AG10803 (cell line): ENCODE measurements at places on chromosomes 3 and 15.

- no peak for DNase-seq
Observed at GRCh38 chr3:30704931-30705890, 98.8 kb downstream of the TGFBR2 start.

DNA sequence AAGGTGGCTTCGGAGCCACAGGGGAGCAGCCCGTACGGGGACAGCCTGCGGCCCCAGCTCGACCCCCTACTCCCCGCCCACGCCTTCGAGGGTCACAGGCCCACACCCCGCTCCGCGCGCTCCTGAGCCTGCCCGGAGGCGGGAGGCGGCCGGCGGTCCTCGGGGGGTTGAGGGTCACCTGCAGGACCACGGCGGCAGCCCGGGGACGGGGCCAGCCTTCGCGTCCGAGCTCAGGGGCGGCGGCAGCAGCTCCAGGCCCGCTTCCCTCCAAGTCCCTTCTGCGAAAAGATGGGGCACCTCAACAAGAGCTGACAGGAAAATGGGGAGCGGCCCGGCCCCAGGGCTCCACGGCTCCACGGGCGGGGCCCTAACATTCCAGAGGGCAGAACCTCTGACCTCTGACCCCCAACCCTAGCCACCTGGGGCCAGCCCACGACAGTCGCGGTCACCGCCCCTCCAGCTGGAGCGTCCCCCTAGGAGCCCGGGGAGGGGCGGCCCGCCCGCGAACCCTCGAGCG, 428 bp downstream of the LYSMD4 start:
- DNase-seq: no peak

- no peak for DNase-seq
Observed at GRCh38 chr15:88141269-88141889, 115.2 kb downstream of the NTRK3 start.

DNA sequence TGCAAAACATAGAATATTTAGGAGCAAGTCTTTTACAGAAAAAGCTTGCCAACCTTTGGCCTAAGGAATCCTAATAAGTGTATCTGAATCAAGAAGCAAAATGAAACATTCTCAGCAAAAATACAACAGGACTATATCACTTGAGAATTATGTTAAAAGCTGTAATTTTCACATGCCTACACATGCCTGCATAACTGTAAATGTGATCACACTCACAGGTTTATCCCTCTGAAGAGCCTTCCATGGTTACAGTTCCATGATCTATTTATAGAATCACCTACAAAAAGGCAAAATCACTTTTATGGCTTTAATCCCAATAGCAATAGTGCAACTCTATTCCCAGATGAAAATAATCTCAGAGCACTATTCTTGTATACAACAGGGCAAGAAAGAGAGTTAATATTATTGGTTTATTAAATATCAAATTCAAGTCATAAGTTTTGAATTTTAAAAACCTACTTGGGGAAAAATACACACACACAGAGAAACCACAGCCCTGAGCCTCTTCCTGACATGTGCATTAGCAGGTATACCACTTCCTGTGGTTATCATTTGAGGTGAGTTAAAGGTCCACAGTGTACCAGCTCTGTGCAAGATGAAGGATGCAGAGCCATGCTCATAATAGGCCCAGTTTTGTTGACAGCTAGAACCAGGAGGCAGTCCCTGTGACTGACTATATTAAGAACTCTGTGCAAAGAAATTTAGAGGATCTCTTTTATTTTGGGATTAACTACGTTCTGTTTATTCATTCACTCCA, 252.5 kb upstream of the TGFBR2 start:
- no peak for DNase-seq

- DNase-seq: peak; percentile 10
Observed at GRCh38 chr3:74897006-74897405, 282.5 kb upstream of the CNTN3 start.

- DNase-seq: peak; percentile 2
Observed at GRCh38 chr3:76365275-76365674, 579.9 kb upstream of the ZNF717 start.

- peak; percentile 1 for DNase-seq
Observed at GRCh38 chr3:192409201-192409837, 318.0 kb downstream of the FGF12 start.

DNA sequence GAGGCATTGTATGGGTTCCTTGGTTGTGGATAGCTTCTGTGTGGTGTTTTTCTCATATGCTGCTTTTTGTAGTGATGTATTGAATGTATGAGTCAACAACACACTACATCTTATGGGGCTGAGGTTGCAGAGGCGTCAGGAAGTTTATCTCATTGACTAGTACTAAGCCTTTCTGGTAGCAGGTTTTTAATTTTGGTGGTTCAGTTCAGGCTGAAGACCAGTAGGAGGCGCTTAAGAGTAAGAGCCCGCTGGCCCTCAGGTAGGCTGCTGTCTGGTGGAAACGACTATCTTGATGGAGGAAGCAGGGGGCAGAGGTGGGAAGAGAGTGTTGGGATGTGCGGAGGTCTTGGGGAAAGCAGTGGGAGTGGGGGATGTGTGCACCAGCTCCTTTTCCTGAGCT, 62.4 kb downstream of the RTP4 start:
- no peak for DNase-seq

- DNase-seq: peak; percentile 33
Observed at GRCh38 chr3:56862352-56863062, 60.8 kb upstream of the ARHGEF3 start.

DNA sequence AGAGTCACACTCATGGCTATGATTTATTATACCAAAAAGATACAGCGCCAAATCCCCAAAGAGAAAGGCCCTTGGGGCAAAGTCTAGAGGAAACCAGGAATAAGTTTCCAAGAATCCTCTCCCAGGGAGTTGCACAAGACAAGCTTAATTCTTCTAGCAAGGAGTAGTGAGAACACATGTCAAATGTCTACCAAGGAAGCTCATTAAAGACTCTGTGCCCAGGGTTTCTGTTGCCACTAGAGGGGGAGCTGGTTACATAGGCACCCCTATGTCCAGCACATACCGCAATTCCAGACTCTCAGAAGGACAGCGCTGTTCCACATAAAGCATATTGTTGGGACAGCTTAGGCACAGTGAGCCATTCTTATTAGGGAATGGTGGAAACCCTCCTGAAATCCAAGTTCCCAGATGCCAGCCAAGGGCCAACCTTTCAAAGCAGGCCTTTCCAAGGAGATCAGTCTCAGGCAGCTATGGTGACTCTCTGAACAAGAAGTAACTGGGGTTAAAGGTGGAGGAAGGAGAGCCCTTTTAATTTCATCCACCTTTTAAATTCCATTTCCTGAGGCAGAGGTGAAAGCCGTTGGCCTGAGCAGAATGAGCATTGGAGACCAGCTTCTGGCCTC, 194.2 kb downstream of the UACA start:
- peak; percentile 79 for DNase-seq

DNA sequence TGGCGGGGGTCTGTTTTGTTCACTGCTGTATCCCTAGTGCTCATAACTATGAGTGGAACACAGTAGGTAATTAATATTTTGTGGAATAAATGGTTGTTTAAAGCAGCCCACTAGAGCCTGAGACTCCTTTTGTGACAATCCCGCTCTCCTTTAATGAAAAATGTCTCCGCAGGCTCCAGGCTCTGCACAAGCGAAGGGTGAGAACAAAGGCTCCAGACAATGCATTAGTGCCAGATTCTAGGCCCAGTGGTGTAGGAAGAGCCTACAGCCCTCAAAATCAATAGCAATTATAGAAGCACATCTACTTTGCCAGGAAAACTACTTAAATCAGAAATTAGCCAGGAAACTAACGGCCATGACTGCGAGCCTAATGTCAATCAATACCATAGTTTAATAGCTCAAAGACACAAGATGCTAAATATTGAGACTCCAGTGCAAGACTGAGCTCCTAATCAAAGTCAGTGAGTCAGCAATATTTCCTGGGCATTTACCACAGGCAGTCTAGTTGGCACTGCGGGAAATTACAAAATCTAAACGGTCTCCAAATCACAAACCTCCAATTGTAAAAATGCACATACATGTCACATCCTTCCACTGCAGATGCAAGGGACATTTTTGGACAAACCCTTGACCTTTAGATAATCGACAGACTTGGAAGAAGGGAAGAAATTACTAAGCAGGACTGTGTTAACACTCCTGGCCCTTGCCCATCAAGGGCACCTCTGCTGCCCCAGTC, 2.3 kb downstream of the ANXA2 start:
- DNase-seq: peak; percentile 48

- DNase-seq: no peak
Observed at GRCh38 chr3:98359250-98359649, 5.6 kb downstream of the OR5K4 start.

DNA sequence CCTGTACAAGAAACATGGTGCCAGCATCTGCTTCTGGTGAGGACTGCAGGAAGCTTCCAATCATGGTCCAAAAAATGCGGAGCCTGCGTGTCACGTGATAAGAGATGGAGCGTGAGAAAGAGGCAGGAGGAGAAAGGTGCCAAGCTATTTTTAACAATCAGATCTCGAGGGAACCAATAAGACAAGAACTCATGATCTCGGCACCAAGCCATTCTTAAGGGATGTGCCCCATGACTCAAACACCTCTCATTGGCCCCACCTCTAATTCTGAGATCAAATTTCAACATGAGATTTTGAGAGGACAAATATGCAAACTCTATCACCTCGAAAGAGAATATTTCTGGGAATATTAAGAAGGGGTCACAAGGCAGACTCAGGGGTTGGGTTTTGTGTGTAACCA, 107.2 kb downstream of the PYDC2 start:
- no peak for DNase-seq

DNA sequence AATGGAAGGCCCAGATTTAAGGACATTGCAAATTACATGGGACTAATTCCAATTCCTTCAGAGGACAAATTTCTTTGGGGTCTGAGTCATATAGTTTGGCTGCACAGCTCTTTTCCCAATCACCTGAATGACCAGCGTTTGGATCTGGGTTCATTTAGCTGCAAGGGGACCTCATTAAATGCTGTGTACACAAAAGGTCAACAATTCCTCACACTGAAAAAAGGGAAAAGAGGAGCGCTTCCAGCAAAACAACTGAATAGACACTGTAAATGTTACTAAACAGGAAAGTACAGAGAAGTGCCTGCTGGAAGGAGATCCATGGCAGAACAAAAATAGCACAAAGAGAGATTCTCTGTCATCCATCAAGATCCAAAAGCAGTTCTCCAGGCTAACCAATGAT, 356.0 kb upstream of the LMCD1 start:
- DNase-seq: no peak

GRCh38 chr3:158395421-158395820, 175.6 kb upstream of the MLF1 start:
- peak; percentile 23 for DNase-seq

DNA sequence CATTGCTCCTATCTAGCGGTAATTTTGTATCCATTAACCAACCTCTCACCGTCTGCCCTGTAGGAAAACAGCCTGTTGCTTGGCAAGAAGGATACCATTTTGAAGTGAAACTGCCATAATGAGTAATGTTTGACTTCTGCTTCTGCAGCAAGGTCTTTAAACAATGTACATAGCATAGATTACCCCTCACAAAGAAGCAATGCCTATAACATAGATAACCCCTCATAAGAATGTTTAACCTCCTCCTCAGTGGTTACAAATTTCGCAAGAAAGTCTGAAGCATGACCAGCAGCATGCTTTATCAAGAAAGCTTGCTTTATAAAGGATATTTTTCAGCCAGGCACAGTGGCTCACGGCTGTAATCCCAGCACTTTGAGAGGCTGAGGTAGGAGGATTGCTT, 61.2 kb upstream of the MFGE8 start:
- peak; percentile 29 for DNase-seq

GRCh38 chr3:50008931-50009330, 69.0 kb downstream of the RBM6 start:
- DNase-seq: peak; percentile 45

GRCh38 chr3:117473981-117474538, 764.5 kb downstream of the TUSC7 start:
- DNase-seq: no peak

DNA sequence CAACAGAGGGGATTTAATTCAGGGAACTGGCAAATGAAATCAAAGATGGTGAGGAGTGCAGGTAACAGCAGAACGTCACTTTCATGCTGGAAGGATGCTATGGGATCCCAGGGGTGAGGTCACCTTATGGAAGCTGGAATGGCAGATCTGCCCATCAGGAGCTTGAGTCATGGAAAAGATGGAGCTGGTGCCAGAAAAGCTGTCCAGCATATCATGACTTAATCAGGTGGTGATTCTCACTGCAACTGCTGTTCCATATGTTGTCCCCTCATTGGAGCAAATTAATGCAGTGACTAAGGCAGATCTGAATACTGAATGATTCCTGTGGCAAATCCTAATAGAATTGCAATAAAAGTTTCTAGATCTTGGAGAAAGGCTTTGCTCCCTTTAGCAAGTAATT, 38.4 kb downstream of the HHLA2 start:
- DNase-seq: no peak

- no peak for DNase-seq
Observed at GRCh38 chr3:122272879-122273278, 52.2 kb upstream of the CSTA start.

GRCh38 chr15:28977377-28978010, 91.7 kb downstream of the APBA2 start:
- peak; percentile 92 for DNase-seq

DNA sequence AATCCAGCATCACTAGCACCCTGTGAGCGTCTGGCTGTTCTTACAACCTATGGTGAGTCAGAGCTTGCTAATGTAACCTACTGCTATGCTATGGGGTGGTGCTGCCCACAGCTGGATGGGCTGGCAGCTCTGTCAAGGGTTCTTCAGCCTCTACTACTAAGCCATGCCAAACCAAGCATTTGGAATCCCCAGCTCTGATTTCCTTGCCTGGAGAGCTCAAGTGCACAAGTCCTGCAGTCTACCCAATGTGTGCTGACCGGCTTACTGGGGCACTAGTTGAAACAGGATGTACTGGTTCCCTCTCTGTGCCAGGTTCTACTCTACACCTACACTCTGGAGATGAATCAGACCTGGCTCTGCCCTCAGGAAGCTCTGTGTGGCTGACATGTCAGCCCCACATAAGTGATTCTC, 4.2 kb downstream of the TEX264 start:
- DNase-seq: peak; percentile 65

- peak; percentile 72 for DNase-seq
Observed at GRCh38 chr3:114115143-114115542, 58.6 kb downstream of the QTRT2 start.

DNA sequence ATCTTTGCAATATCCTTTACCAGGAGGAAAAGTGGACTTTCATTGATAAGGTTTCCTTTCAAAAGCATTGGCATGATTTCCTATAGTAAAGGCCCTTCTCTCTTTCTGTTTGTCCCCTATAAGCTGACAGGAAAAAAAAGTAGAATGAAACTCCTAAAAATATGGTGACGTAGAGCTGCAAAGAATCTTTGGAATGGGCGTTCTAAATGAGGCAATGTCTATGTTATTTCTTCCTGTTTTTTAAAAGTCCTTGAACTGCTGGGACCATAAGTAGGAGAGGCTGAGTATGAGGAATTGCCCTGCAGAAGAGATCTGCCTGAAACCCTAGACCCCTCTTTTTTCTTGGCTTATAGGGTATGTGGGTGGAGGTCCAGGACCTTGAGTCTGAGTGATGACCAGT, 17.2 kb downstream of the ST3GAL6 start:
- DNase-seq: peak; percentile 5
